ENCODE measurements at places on chromosomes 2 and 18.

DNA sequence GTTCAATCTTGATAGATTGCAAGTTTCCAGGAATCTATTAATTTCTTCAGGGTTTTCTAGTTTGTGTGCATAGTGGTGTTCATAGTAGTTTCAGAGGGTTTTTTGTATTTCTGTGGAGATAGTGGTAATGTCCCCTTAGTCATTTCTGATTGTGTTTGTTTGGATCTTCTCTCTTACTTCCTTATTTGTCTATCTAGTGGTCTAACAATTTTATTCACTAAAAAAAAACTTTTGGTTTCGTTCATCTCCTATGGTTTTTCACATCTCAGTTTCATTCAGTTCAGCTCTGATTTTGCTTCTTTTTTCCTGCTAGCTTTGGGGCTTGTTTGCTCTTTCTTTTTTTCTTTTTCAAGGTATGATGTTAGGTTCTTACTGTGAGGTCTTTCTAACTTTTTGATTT, 94.5 kb downstream of the SNTG2 start:
- no peak for DNase-seq

GRCh38 chr2:45884126-45884525, 232.7 kb downstream of the PRKCE start:
- no peak for DNase-seq

GRCh38 chr2:120253021-120253882, 600 bp downstream of the RALB start:
- no peak for DNase-seq

GRCh38 chr2:20469595-20469994, 22.7 kb downstream of the RHOB start:
- no peak for DNase-seq

- peak; percentile 94 for DNase-seq
Measured at GRCh38 chr2:85119900-85120299, 13.3 kb upstream of the TCF7L1 start.

DNA sequence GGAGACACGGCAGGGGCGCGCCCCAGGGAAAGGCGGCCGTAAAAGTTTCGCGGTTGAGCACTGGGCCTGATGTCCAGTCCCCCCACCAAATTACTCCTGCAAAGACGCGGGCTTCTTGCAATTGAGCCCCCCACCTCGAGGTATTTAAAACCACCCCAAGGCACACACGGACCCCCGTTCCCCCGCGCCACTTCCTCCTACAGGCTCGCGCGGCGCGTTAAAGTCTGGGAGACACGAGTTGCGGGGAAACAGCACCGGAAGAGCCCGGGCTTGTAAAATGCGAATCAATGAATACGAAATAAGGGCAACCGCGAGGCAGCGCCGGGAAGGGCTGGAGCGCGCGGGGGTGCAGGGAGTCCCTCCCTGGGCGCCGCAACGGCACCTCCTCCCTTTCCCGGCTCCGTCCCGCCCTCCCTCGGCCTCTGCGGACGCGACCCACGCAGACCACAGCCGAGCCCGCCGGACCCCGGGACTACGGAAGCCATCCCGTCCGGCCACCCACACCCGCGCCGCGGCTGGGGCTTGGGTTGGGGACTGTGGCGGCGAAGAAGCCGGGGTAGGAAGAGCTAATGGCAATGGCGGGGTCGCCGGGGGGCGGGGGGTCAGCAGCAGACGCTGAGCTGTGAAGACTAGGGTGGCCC, 918 bp upstream of the NETO1 start:
- DNase-seq: no peak

- DNase-seq: no peak
Measured at GRCh38 chr2:25177211-25177611, 8.8 kb upstream of the POMC start.

DNA sequence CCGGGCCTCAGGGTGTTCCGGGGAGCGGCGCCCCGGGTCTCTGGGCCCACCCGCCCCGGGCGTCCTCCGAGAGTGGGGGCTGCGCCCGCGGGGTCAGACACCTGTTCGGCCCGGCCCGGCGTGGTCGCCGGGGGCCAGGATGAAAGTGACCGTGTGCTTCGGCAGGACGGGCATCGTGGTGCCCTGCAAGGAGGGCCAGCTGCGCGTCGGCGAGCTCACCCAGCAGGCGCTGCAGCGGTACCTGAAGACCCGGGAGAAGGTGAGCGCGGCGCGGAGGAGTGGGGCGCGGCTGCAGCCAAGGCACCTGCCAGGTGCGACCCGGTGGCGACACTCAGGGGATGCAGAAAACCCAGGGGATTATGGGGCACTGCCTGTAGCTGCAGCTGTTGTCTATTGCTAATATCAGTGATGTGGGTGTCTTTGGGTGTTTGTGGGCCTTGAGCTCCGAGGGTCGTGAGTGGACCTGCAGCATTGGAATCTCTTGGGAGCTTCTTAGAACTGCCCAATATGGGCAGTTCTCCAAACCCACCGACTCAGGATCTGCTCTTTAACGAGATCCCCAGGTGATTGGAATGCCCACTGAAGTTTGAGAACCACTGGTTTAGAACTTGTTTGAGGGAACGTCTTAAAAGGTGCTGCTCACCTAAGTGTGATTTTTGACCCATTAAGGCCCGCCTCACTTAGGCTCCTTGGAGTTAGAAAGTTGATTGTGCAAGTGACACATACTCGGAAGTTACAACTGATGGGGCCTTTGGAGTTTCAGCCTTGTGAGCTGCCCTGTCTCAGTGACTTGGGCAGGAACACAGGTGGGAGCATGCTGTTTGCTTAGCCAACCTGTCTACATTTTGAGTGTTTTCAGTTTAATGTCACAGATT, 823 bp downstream of the PARD3B start:
- no peak for DNase-seq

- no peak for DNase-seq
Measured at GRCh38 chr2:3745920-3746319, 42.5 kb downstream of the DCDC2C start.

DNA sequence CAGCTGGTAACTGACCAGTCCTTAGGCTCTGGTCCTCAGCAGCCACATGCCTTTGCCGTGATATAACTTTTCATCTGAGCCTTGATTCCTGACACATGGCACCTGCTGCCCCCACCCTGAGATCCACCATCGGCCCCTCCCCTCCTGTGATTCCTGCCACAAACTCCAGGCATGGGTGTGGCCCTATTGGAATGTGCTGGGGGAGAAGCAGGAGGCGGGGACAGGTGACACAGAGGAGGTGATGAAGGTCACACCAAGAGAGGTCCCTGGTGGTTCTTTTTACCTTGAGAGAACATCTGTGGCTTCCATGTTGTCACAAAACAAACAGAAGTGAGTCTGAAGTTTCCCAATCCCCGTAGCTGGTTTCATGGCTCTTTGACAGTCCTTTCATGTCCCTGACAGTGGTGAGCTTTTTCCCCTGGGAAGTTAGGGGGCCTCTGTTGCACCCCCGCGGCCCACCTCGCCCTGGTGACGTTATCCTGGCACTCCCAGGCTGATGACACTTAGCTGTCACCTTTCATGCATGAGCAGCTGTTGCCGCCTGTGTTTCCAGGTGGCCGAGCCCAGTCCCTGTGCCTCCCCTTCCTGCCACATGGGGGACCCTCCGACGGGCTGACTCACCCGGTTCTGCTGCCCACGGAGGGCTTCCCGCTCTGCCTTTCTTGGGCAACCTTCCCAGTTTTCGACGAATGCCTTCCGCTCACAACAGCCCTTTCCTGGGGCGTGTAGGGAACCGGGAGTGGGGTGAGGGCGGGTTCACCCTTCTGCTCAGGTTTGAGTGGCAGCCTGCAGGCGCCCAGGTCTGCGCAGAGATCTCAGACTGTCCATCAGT, 66.3 kb upstream of the GLI2 start:
- no peak for DNase-seq

DNA sequence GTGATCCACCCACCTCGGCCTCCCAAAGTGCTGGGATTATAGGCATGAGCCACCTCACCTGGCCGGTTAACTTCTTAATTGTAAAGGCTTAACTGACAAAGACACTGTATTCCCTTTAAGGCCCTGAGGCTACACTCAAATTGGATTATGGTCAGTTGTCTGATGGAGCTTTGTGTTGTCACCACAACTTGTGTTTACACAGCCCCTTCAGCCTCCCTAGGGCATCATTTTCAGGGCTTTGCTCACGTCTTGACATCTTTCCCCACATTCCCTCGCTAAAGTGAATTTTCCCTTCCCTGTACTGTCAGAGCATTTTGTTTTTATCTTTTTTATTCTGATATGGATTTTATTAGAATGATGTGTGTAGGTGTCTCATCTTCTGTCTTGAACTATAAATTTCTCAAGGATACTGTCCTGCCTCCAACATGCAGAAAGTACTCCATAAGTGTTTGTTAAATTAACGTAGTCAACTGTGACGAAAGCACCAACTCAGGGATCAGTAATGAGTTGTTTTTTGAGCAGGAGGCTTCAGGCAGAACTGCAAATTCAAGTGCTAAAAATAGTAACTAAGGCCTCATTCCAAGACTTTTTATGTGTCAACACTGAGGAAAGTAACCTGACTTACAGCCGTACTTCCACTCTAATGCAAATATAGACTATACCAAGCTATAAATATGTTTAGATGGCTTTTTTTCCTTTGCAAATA, 77.1 kb upstream of the NARS1 start:
- no peak for DNase-seq

- no peak for DNase-seq
Measured at GRCh38 chr2:120567128-120567527, 168.5 kb upstream of the GLI2 start.

DNA sequence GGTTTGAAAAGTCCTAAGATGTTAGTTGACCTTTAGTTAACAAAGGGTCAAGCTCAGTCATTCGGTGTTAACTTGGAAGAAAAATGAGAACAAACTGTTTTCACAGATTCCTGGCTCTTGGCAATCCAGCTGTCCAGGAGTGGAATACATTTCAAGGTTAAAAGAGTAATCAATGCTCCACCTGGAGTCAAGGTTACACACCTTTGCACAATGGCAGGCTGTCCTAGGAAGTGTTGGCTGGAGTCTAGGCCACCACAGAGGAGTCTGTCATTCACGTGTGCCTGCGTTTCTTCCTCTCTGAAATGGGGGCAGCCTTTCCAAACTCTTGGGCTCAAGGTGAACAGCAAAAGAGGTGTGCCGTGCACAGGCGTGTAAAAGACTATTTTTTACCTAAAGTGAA, 6.3 kb upstream of the ID2 start:
- no peak for DNase-seq

GRCh38 chr2:98295721-98296414, 50.4 kb upstream of the CNGA3 start:
- DNase-seq: no peak

- no peak for DNase-seq
Measured at GRCh38 chr2:72011370-72011689, 136.3 kb downstream of the CYP26B1 start.

GRCh38 chr18:62974928-62975675, 259.8 kb downstream of the PHLPP1 start:
- no peak for DNase-seq

GRCh38 chr2:58432491-58433170, 191.5 kb upstream of the FANCL start:
- DNase-seq: no peak

GRCh38 chr2:45014016-45014702, 4.9 kb upstream of the SIX2 start:
- DNase-seq: no peak

Measured in iPS DF 19.7 (cell line).